Right cardiac atrium (tissue), 5 donors: ENCODE measurements at places on chromosomes 16 and 17. TPM values are rescaled to one million over a fixed set of nuclear protein-coding genes. Genes with fewer than 3 reads are reported as not detected.

- no peak for DNase-seq
Observed at GRCh38 chr16:51657848-51658247, 506.8 kb upstream of the SALL1 start.

PROCA1 gene
- total RNA-seq, result 3.3 TPM

TOB1 gene
- total RNA-seq, result 51.0 TPM

GRCh38 chr16:6633456-6633855 lies 699.2 kb upstream of the RBFOX1 start:
- no peak for DNase-seq

CX3CL1 gene
- 11.6 TPM for total RNA-seq

GRCh38 chr17:21689604-21690003 lies 2.7 kb upstream of the KCNJ18 start:
- DNase-seq, result no peak

- no peak for DNase-seq
Observed at GRCh38 chr17:19712436-19713004, 3.9 kb downstream of the SLC47A2 start.

DNA sequence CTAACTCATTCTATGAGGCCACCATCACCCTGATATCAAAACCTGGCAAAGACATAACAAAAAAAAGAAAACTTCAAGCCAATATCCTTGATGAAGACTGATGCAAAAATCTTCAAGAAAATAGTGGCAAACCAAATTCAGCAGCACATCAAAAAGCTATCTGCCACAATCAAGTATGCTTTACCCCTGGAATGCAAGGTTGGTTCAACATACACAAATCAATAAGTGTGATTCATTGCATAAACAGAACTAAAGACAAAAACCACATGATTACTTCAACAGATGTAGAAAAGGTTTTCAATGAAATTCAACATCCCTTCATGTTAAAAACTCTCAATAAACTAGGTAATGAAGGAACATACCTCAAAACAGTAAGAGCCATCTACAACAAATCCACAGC lies 48.4 kb downstream of the CMC2 start:
- DNase-seq, result no peak

- no peak for DNase-seq
Observed at GRCh38 chr16:17691106-17691898, 220.5 kb upstream of the XYLT1 start.

DNA sequence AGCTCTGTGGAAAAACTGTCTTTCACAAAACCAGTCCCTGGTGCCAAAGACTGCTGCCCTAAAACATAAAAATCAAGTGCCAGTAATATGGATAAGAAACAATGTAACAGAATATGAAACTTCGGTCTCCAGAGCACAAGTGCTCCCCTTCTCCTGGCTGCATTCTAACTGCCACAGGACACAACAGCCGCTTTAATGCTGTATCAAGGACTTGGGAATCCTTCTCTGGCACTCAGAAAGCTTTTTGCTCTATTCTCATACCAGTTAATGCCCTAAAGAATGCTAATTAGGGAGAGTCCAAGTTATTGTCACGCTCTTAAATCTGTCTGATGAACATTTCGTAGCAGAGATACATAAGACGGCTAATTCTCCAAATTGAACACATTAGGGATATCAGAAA lies 90.9 kb downstream of the PARN start:
- DNase-seq, result no peak

GRCh38 chr16:3175157-3176093 lies 12.6 kb upstream of the OR1F1 start:
- no peak for DNase-seq

DNAH3 gene
- total RNA-seq, result 0.68 TPM

DNA sequence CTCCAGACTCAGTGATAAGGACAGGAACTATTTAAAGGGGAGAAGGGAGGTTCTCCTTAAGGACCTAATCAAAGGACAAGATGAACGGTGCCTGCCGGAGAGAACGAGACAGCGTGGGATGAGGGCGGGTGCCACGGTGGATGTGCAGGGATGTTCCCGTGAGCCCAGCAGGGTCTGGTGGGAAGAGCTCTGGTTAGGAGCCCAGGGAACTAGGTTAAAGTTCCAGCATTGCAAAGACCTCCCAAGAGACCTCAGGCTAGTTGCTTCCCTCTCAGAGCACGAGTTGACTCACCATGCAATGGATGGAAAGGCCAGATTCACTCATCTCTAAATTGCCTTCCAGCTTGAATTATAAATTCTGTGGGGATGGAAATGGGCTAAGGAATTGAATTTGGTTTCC lies 14.7 kb downstream of the CCR7 start:
- peak; percentile 78 for DNase-seq

C1QTNF8 gene
- 0.23 TPM for total RNA-seq

DNA sequence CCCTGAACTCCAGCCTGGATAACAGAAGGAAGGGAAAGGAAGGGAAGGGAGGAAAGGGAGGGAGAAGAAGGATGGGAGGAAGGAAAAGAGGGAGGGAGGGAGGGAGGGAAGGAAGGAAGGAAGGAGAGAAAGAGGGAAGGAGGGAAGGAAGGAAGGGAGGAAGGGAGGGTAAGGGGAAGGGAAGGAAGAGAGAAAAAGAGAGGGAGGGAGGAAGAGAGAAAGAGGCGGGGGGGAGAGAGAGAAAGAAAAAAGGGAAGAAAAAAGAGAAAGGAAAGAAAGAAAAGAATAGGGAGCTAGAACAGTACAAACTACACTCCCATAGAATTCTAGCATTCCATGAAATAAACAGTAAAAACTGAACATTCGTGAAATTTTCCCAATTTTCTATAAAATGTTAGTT lies 23.1 kb upstream of the TRIM37 start:
- no peak for DNase-seq

GRCh38 chr16:57899771-57900661 lies 70.9 kb downstream of the CNGB1 start:
- peak; percentile 86 for DNase-seq

MRPL27 gene
- 74.4 TPM for total RNA-seq

- DNase-seq, result no peak
Observed at GRCh38 chr17:76542566-76542971, 2.7 kb downstream of the PRCD start.

DNA sequence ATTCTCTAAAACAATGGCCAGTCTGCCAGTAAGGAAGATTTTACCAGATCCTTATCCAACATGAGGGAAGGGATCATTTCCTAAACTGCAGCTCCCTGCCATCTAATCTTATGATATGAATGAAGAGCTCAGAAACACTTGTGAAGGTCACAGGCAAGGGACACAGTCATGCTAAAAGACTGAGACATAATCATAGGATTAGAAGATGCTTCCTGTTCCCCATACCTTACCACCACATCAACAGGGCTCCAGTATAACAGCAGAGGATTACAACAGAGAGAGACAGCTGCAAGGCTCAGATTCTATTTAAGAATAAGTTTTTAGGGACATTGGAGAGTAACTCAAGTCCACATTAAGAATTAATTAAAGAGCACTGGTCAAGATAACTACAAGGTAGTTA lies 93.3 kb downstream of the BRIP1 start:
- DNase-seq, result no peak

- no peak for DNase-seq
Observed at GRCh38 chr16:2959206-2959605, 4.9 kb upstream of the KREMEN2 start.

DNA sequence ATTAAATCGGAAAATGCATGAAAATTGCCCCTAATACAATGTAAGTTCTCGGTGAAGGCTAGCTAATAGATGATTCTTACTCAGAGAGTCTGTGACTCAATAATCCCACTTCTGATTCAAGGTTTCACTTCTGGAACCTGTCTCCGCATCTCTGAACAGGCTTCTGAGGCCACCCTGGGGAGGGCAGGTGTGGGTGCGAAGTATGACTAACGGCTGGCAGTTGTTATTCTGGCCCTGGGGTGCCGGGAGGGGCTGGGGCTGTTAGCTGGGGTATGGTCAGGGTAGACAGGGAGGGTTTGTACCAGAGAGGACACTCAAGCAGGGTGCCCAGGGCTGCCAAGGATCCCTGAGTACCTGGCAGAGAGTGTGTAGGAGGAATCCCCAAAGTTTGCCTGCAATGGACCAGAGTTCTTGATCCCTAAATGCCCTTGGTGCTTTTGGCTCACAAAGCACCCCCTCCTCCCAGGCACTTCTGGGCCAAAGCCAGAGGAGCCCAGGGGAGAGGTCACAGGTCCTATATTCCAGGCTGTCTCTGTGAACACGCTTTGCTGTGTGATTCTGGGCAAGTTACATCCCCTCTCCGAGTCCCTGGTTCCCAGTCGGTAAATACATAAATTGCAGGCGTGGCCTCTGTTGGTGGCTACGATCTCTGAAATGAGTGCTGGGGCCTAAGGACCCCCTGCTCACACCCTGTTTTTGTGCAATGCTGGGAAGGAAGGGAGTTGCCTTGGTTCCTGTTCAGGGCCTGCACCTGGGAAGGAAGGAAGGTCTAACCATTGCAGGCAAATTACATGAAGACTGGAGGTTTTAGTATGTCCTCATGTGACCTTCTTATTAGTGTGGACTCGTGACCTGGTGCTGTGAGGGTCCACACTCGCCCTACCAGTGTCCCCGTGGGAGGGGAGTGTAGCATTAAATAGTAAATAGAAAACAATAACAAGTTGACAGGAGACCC lies 49.9 kb upstream of the CPNE2 start:
- DNase-seq, result no peak

CCL17 gene
- not detected for total RNA-seq

DNA sequence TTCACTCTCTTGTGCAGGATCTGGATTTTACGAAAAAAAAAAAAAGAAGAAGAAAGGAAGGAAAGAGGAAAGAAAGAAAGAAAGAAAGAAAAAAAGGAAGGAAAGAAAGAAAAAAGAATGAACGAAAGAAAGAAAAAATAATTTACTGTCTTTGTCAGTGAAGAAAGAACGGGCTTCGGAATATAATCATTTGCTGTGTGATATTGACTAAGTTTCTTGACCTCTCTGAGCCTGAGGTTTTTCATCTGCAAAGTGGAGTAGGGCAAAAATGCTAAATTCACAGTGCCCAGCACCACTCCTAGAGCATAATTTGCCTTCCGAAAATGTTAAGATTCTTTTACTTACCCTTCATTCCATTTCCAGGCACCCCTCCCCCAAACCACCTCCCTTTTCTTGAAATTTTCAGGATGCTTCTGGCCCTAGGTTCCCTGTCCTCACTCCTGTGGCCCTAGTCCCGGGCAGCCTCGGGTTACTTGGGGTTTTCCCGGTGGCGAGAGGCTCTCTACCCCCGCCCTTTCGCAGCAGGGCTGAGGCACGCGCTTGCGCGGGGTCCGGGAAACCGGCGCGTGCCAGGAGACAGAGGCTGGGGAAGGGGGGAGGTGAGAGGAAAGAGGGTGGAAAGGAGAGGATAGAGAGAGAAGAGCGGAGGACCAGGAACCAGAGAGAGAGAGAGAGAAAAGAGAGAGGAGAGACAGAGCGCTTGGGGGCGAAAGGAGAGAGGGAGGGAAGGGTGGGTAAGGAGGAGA lies at the start of gene CNTNAP1:
Gene CNTNAP1, plus strand, starts transcription at position 556 of the 746 bp plus-strand sequence. CDS start 299 bp downstream, outside the sequence.
- peak; percentile 88 for DNase-seq

TSPAN10 gene
- total RNA-seq, result 0.31 TPM

GAS2L2 gene
- total RNA-seq, result not detected

GRCh38 chr16:2149630-2150417 lies 1.4 kb downstream of the RAB26 start:
- DNase-seq, result peak; percentile 56

DNA sequence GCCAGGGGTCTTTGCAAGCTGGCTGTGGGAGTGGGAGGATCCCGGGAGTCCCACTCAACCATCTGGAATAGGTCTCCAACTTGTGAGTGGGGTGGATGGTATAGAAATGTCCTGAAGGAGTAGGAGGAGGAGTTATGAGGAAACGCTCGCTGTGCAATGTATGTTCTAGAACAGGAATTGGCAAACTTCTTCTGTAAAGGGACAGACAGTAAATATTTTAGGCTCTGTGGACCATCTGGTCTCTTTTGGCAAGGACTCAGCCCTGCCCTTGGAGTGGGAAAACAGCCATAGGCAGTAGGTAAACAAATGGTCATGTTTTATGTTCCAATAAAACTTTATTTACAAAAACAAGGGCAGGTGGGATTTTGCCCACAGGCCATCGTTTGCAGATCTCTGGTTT lies 149.2 kb downstream of the NPIPB5 start:
- no peak for DNase-seq

AKTIP gene
- total RNA-seq, result 71.7 TPM

ASGR1 gene
- 0.86 TPM for total RNA-seq

PLCG2 gene
- total RNA-seq, result 13.7 TPM

GRCh38 chr17:51941272-51941671 lies 217.2 kb downstream of the CA10 start:
- no peak for DNase-seq

RCVRN gene
- 1.4 TPM for total RNA-seq

HS3ST4 gene
- total RNA-seq, result not detected

CHST4 gene
- total RNA-seq, result not detected

DNA sequence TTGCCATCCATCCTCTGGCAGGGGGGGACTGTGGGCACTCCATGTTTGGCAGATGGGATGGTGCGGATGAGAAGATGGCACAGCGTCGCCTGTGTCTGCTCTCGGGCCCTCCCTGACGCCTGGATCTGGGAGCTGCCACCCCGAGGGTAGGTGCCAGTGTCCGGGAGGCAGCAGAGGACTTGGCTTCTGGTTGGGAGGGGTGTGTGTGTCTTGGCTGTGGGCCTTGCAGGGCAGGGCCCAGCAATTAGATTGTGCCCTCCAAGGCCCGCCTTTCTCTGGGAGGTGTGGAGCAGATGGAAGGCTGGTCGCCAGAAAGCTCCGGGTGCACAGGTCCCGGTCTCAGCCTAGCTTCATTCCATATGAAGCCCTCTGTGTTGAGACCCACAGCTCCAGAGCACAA lies 1.4 kb downstream of the RAP1GAP2 start:
- DNase-seq, result no peak

ANKRD40CL gene
- total RNA-seq, result not detected

TSPOAP1 gene
- 7.0 TPM for total RNA-seq

- no peak for DNase-seq
Observed at GRCh38 chr16:1078579-1079021, 6.1 kb downstream of the SSTR5 start.
